ENCODE measurements at places on chromosomes 7 and 10.
A peak's percentile ranks its signal among the peaks of the same experiment; 100 is the strongest.

DNA sequence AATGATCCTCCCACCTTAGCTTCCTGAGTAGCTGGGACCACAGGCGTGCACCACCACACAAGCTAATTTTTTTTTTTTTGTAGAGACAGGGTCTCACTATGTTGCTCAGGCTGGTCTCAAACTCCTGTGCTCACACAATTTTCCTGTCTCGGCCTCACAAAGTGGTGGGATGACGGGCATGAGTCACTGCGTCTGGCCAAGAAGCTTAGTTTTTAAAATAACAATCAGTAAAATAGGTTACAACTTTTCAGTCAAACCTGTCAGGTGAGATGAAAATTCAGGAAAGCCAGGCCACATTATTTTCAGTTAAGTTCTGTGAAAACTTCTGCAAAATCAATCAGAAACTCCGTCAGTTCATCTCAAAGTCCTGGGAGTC, 55.4 kb downstream of the FAM241B start:
- no peak for DNase-seq

- DNase-seq, result no peak
These were observed 183.1 kb downstream of the EXOC4 start for GRCh38 chr7:133436014-133436428.

- no peak for DNase-seq
These were observed 76.2 kb downstream of the WDR11 start for GRCh38 chr10:120927352-120927751.

DNA sequence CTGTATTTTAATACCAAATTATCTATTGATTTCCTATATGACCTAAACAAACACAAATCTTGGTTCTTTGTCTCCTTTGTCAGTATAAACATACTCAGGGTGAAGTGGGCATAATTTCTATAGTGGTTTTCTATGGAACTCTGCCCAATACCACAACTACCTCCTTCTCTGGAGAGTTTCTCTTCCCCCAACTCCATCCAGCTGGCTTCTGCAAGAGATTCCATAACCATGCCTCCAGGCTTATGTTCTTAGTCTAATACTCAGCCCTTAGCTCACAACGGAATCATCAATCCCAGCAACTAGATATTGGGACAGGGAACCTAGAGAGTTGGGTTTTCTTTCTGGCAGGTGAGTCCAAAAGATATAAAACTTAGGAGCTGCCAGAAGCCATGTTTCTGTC, 127.3 kb downstream of the TRIL start:
- no peak for DNase-seq

DNA sequence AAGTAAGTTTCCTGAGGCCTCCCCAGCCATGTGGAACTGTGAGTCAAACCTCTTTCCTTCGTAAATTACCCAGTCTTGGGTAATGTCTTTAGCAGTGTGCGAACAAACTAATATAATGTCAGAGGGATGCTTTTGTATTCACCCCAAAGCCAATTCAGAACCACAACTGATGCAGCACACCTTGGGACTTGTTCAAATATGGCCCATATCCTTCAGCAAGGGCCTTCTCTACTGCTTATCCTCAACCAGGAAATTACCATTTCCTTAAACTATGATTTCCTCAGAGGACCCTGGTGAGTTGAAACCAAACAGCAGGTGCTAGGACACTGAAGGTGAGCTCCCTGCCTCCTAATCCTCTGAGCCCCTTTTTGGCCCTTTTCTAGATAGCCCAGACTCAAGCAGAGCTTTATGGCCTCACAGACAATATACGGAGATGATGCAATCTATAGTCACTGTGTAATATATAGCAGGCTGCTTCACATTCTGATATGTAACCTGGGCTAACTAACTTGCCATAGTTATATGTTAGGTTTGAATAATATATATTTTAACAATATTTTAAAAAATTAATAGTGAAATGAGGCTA, 15.2 kb downstream of the SRI start:
- DNase-seq, result no peak

- peak; percentile 61 for DNase-seq
These were observed 15.6 kb downstream of the SUFU start for GRCh38 chr10:102519246-102519825.

- DNase-seq, result no peak
These were observed 90.8 kb downstream of the MCU start for GRCh38 chr10:72782649-72783330.

DNA sequence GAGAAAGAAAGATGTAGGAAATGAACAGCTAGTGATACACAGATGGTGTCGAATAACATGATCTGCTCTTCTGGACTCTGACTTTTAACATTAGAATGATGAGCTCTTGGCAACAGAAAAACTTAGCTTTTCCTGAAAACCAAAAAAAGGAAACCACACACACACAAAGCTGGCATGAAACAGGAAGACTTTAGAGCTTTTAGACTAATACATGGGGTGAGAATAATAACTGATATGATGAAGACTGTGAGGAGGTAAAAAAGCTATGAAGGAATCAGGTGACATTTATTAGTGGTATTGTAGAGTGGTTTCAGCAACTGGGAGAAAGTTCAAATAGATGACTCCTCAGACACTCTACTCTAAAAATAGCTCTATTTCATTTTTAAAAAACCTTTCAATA, 491.9 kb downstream of the PARD3 start:
- no peak for DNase-seq

DNA sequence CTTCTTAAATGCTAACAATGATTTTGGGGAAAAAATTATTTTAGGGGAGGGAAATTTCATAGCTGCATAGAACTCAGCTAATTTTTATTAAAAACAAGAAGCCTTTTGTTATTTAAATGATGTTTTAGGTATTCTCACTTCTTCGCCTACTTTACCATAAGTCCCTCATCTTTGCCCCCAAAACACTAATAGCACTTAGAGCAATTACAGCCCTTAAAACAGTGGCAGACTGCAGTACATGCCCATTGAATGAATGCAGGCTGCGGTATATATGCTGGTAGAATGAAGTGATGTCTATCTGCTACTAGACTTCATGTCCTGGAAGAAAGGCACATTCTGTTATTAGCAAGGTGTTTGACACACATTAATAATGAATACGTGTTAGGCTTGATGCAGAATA, 2.9 kb upstream of the SPAG6 start:
- no peak for DNase-seq

GRCh38 chr10:123772645-123773508, 106.7 kb downstream of the GPR26 start:
- DNase-seq, result no peak

- DNase-seq, result no peak
These were observed 9.6 kb downstream of the PDZD8 start for GRCh38 chr10:117365612-117366011.

GRCh38 chr7:356087-356486, 66.1 kb downstream of the FOXL3 start:
- no peak for DNase-seq

DNA sequence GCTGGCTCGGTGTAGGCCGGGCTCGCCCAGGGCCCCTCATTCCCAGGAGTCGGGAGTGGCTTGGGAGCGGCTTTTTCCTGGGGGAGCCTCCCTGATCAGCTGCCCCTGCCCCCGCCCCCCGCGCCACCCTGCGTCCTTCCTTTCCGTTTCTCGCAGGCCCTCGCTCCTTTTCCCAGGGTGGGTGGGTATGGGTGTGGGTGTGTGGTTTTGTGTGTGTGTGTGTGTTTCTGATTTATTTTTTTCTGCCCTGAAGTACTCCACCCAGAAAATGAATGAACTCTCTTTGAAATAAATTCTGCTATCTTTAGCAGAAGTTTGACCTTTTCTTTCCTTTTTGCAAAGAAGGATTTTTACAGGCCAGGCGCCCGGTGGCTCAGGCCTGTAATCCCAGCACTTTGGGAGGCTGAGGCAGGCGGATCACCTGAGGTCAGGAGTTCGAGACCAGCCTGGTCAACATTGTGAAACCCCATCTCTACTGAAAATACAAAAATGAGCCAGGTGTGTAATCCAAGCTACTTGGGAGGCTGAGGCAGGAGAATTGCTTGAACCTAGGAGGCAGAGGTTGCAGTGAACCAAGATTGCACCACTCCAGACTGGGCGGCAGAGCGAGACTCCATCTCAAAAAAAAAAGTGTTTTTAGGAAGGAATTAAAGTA, 30.0 kb upstream of the AP5Z1 start:
- no peak for DNase-seq

DNA sequence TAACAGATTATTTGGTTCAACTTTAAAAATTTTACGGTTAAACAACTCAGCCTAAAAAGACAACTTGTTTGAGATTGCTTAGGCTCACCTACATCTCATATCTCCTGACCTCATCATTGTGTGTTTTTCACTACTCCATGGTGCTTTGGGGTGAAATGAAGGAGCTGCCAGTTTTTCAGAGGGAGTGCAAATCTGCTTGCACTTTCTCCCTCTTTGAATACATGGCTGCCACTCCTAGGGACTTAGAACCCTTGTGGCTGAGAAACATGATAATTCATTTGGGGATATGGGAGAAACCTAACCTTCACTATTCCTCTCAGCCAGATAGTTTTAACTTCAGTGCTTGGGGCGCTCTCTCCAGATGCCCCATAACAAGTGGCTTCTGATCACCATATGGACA, 2.7 kb downstream of the CCSER2 start:
- DNase-seq, result no peak

DNA sequence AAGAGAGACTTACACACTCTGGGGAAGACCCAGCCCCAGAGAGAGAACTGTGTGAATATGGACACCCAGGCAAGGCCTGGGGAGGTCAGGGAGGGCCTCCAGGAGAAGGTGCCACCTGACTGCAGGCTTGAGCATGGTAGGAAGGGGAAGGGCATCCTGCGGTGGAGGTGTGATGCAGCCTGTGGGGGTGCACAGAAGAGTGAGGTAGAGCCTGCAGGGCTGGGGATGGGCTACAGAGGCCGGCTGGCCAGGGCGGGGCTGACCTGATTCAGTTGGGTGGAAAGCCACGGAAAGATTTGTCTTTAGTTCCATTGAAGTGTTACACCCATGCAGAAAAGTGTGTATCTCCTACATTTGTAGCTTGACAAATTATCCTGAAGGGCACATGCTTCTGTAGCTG, 47.6 kb downstream of the ZMIZ1 start:
- DNase-seq, result no peak

- no peak for DNase-seq
These were observed 922.9 kb upstream of the LRRN3 start for GRCh38 chr7:110168010-110168409.

- DNase-seq, result peak; percentile 23
These were observed 12.0 kb upstream of the AGR2 start for GRCh38 chr7:16816824-16817223.

- DNase-seq, result no peak
These were observed 79.2 kb upstream of the FRMD4A start for GRCh38 chr10:14409856-14410458.

DNA sequence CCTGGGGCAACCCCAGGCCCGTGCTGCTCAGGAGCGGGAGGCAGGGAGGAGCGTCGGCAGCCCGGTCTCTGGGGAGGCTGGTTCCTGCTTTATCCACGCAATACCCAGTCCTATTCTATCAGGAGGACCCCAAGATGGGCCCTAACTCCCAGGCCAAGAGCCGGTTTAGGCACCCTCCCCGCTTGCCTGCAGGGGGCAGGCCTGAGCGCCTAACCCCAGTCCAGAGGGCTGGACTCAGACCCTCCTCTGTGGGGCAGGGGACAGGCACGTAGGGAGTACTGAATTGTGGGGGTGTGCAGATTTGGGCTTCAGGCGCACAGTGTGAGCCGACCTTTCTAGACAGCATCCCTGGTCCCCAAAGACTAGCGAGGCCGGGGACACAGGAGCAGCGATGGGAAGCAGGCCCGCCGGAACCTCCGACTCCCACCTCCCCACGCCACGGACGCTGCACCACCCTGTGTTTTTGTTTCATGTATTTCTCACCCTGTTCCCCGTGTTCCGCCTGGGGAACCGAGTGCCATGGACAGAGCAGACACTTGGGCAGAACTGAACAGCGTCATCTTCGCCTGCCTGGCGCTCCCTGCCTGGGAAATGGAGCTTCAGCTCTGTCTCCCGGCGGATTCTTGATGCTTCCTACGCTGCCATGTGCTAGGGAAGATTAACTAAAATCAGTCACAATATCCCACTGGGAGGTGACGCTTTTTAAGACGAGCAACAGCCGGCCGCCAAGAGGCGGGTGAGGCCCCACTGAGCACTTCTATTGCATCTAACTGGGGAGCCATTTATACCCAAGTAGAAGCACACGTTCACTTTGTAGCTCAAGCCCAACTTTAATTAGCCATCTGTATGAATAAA, 5.3 kb downstream of the NUDT1 start:
- DNase-seq, result no peak

Measured in tibial artery (tissue), 4 donors.